ENCODE measurements at places on chromosomes 6 and 20.

DNA sequence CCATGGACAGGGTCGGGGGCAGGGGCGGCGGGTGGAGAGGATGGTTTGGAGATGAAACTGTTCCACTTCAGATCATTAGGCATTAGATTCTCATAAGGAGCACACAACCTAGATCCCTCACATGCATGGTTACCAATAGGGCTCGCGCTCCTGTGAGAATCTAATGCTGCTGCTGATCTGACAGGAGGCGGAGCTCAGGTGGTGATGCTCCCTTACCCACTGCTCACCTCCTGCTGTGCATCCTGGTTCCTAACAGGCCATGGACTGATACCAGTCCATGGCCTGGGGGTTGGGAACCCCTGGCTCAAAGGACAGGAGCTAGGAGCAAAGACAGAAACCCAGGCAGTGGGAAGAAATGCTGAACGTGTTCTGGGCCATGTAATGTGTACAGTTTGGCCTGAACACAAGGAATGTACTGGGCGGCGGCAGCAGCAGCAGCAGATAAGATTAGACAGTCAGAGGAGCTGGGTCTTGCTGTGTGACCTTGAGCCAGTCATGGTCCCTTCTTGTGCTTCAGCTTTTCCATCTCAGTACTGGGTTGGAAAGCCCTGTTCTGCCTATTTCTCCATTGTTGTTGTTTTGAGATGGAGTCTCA lies 4.7 kb upstream of the SPAG4 start:
- DNase-seq: no peak

- DNase-seq: no peak
These were observed 2.2 kb upstream of the MAPK13 start for GRCh38 chr6:36128073-36128472.

- DNase-seq: no peak
These were observed 14.3 kb upstream of the ZBTB9 start for GRCh38 chr6:33439956-33440648.

- no peak for DNase-seq
These were observed 54.3 kb downstream of the UBR2 start for GRCh38 chr6:42618105-42618504.

DNA sequence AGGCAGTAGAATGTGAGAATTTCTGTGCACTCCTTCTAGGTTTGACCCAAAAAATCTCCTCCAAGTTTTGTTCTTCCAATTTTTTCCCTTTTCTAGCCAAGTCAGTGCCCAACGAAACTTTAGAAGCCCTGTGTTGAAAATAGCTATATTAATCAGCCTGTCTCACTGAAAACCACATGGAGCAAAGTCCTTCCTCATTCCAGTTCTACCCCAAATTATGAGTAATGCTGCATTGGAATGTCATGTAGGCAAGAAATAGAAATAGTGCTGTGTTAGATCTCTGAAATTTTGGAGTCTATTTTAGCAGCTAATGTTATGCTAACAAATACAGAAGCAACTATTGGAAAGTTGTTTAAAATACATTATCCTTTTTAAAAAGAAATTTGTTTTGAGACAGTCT lies 725.5 kb downstream of the TBC1D32 start:
- DNase-seq: no peak

DNA sequence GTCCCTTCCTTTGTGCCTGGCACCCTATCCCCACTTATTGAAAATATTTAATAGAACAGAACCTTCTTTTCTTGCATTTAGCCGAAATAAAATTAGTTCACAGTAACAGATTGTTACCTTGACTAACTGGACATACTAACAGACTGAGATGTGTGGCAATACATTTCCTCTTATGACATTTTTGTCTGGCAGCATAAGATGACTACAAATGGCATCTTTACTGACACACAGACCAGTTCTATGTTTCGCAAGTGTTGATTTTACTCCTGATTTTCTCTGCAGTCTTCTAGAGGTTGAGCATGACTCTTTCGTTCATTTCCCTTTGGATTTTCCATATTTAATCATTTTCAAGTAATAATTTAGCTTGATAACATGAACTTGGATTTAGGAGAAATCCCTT lies 474.6 kb downstream of the CBLN4 start:
- no peak for DNase-seq

DNA sequence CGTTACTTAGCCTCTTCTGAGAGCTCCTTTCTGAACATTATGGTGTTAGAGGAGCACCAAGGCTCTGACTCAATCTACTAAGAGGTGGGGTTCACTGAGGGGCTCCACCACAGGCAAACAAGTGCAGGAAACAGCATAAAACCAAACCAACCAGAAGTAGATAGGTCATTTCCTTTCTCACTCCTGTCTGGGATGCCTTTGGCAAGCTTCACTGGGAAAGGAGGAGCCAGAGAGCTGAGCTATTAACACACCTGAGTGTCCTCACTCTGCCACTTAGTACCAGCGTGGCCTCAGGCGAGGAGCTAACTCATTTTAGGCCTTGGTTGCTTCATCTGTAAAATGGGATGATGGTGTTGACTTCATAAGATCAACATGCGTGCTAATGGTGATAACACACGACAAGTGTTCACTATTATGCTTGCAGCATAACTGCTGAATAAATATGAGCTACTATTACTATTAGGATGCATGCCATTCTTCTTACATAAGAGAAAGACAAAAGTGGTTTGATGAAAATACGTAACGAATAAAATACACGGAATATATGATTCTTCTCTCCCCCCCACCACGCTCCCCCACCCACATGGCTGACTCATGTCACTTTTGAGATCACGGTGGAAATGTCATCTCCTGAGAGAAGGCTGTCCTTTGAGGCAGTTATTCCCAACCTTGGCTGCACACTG lies 185.4 kb downstream of the BCAS1 start:
- no peak for DNase-seq

DNA sequence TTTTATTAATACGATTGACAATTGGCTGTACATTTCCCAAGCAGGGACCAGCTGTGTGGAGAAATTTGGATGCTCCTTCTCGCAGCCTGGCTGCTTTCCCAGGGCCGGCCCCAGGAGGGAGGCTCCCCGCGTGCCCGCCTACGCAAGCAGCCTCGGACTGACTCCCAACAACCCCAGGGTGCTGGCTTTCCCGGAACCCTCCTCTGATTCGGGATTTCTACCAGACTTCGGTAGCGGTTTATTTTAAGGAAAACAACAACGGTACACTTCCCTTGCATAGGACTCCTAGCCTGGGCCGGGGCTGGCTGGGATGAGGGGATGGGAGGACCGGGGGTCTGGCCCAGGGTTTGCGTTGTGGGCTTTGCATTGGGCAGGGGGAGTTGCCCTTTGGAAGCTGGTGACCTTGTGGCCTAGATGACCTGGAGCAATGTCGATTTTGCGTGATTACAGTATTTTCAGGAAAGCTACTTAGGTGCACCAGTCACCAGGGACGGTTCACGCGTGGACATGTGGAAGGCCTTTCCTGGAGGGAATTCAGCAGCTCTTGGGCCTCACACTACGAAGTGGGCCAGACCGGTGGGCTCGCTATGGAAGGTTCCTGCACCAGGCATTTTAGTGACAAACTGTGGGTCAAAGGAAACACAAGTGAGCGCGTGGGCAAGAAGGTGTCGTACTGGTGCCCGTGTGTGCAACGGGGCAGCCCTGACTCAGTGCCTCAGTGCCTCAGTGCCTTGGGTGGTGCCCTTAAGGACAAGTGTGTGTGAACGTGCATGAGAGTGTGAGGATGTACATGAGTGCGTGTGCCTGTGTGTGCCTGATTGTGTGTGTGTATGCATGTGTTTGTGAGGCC lies 20.7 kb upstream of the PHACTR3 start:
- no peak for DNase-seq

DNA sequence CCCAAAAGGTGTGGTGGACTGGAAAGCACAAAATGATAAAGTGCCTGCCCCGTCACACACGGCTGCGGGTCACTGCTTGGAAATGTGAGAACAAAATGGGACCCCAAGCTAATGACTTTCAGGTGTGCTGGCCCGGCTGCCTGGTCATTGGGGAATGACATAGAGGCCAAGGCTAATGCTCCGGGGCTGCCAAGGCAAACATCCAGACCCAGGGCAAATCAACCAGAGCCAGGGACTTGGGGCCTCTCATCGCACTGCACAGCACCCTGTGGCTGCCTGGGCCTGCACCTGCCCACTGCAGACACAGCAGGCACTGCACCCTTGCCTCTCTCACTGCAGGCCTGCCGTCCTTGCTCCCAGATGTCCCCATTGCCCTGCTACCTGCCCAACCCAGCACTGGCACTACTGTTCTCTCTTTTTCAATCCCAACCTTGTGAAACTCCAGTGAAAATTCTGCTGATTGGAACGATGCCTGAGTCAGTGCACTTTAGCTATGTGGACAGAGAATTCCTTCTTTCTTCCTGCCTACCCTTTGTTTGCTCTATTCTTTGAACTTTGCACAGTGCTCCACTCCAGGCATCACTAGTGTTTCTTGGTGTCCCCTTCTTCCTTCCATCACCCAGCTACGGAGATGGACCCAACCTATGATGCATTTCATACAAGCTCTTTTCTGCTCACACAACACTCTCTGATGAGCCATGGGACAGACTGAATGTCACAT lies 849.5 kb downstream of the MAFB start:
- DNase-seq: no peak

DNA sequence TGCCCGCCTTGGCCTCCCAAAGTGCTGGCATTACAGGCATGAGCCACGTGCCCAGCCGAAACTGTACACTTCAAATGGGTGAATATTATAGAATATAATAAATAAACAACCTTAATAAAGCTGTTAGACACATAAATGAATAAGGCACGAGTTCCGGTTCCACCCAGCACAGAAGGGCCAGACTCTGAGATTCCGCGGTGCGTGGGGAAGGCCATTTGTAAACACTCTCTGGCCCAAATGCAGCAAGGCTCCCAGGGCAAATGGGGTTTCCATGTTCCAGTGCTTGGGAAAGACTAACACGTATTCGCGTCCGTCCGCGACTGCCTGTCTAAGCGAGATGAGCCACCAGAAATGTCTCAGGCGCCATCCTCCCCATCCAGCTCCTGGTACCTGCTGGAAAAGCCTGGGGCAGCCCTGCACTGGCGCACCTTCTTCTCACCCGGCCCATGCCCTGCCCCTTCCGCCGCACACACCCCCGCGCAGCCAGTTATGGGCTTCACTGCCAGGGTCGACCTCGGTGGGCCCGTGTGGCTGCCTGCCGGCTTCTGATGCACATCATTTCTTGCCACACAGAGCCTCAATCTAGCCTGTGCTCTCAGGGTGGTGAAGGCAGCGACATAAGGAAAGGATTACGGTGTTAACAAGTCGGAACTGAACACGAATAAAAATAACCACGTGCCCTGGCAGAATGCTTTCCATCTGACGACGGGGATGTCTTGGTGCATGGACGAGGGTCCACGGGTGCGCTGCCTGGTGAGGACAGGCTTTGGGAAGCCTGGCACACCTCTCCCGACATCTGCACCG lies 5.5 kb upstream of the LSM14B start:
- no peak for DNase-seq

- DNase-seq: no peak
These were observed 41.2 kb downstream of the PDSS2 start for GRCh38 chr6:107418118-107418517.

- DNase-seq: no peak
These were observed 3.2 kb upstream of the TREML1 start for GRCh38 chr6:41157323-41157722.

- peak; percentile 25 for DNase-seq
These were observed 523 bp downstream of the CPXM1 start for GRCh38 chr20:2799688-2800520.

- no peak for DNase-seq
These were observed 25.7 kb upstream of the TCFL5 start for GRCh38 chr20:62887152-62887859.

All from neural crest cell (in vitro differentiated cells).